ENCODE measurements at places on chromosomes 5 and 9. TPM values are rescaled to one million over a fixed set of nuclear protein-coding genes. Genes with fewer than 3 reads are reported as not detected.

Gene DOCK8
- total RNA-seq, result 2.3 TPM

Gene SPAG8
- 0.46 TPM for total RNA-seq

Gene KIF12
- 3.3 TPM for total RNA-seq

Gene TMC1
- 2.5 TPM for total RNA-seq

Gene DMRT3
- total RNA-seq, result not detected

Gene GAS1
- total RNA-seq, result 2.7 TPM

Gene FRMD3
- total RNA-seq, result 0.55 TPM

GRCh38 chr5:77719666-77720363, 56.3 kb downstream of the TBCA start:
- H3K4me3 ChIP-seq, result no peak overlapping the region
- no peak overlapping the region for H3K27ac ChIP-seq
- no peaks in the 10 kb centered on the region for H3K36me3 ChIP-seq

- H3K4me3 ChIP-seq, result no peak overlapping the region
- H3K36me3 ChIP-seq, result no peaks in the 10 kb centered on the region
- no peak for DNase-seq
- H3K27me3 ChIP-seq, result no peaks in the 10 kb centered on the region
These were observed 19.2 kb downstream of the COL15A1 start for GRCh38 chr9:98962861-98963260.

GRCh38 chr5:4230786-4231641, 635.4 kb downstream of the IRX1 start:
- no peaks in the 10 kb centered on the region for H3K27me3 ChIP-seq
- DNase-seq, result no peak
- peaks cover 11% of the 10 kb centered on the region for H3K36me3 ChIP-seq
- H3K27ac ChIP-seq, result no peak overlapping the region
- H3K4me1 ChIP-seq, result no peaks in the 10 kb centered on the region
- H3K4me3 ChIP-seq, result no peak overlapping the region

DNA sequence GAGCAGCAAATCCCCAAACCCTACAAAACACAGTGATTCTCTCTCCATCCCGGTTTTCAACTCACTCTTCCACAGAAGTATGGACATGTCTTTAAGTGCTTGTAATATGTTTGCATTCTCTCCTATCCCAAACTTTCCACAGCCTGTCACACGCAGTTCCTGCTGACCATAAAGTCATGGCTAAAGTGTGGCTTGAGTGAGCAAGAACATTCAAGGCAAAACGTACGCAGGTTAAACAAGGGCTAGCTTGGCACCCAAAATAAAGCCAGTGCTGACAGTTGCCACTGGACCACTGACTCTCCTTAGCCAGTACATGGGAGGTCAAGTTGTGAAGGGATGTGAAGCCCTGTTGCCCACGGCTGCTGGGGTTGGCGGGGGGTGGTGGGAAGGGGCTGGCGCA, 211.1 kb upstream of the IRX1 start:
- no peak overlapping the region for H3K27ac ChIP-seq
- H3K27me3 ChIP-seq, result no peaks in the 10 kb centered on the region
- H3K36me3 ChIP-seq, result no peaks in the 10 kb centered on the region
- DNase-seq, result no peak
- H3K4me3 ChIP-seq, result no peak overlapping the region

Measured in H9 (cell line).